Activated CD8-positive, alpha-beta T cell treated with anti-CD3 and anti-CD28 coated beads, Interleukin-2, amount 10 ng/mL, durations not matched to agents 7 days and 5 days (primary cell): ENCODE measurements at places on chromosomes 13 and 19. TPM values are rescaled to one million over a fixed set of nuclear protein-coding genes. Genes with fewer than 3 reads are reported as not detected.

Gene ZNF433
- 0.95 TPM for total RNA-seq

Gene AMER2
- not detected for total RNA-seq

Gene JOSD2
- total RNA-seq, result 51.3 TPM

Gene LGALS14
- not detected for total RNA-seq

Gene DIRAS1
- not detected for total RNA-seq

Gene PCDH9
- 0.13 TPM for total RNA-seq

Gene NFIC
- 14.0 TPM for total RNA-seq

Gene FGF21
- not detected for total RNA-seq

Gene ATP4A
- total RNA-seq, result not detected
